ENCODE measurements at places on chromosomes 2 and 18.

DNA sequence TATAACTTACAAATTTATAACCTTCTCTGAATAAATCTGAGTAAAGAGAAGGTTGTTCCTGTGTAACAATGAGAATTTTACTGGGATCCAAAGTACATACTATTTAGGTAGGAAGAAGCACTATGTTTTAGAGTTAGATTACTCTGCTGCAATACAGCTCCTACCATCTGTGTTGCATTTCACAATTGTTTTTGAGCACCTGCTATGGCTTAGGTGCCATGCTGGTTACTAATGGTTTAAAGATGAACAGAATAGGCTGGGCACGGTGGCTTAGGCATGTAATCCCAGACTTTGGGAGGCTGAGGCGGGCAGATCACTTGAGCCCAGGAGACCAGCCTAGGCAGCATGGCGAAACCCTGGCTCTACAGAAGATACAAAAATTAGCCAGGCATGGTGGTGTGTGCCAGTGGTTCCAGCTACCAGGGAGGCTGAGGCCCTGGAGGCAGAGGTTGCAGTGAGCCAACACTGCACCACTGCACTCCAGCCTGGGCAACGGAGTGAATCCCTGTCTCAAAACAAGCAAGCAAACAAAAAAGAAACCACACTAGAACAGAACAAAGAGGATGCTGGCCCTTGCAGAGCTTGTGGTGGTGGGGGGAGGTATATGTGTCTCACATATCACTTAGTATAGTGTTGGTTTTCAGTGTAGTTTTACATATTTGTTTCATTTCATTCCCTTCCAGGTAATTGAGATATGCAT, 56.7 kb downstream of the SPTBN1 start:
- no peak for DNase-seq

- no peak for DNase-seq
Observed at GRCh38 chr2:205176546-205176945, 505.8 kb upstream of the NRP2 start.

DNA sequence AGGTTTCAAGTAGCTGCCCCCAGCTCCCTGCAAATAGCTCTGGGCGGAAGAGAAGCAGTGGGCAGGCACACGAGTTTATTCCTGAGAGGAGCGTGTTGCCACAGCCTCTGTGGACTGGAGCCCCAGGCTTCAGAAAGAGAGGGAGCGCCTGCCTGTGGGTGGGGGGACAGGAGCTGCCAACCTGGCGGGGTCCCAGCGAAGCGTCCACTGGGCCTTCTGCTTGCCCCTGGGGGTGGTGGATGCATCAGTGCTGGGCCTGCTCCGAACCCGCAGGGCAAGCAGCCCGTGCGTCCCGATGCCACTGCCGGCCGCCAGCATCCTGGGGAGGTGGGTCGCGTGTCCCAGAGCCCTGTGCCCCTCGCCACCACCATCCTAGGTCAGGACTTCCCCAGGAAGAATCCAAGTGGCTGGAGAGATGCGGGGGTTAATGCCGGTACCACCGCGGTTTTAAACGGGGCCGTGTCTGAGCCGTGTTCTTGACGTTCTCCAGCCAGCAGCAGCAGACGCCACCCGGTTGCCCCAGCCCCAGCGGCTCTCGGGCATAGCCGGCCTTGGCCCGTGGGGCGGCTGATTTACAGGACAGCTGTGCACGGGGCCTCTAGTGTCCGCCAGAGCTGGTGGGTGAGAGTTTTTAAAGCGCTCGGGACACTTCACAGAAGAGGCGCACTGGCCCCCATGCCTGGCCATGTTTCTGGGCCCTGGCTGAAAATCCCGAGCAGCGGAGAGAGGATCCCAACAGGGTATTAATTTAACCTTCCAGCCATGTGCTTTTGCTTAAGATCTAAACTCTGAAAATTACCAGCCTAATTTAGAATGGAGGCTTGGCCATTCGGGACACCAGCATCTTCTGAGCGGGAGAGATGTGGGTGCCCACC, 84.7 kb downstream of the NFATC1 start:
- no peak for DNase-seq

- DNase-seq = no peak
Observed at GRCh38 chr2:41216978-41217377, 765.1 kb upstream of the SLC8A1 start.

DNA sequence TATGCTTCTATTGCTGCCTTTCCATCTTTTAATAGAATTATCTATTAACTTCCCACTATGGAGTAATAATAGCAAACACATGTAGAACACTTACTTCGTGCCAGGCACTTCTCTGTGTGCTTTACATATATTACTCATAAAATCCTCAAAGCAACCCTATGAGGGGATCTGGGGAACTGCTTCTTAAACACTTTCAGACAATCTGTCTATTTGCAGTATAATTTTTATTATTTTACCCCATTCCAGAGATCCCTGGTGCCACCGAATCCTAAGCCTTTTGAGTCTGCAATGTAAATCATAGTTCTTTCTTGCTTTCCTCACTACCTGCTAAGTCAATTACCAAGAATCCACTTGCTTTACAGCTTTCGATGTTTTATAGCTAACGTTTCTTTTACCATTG, 25.6 kb upstream of the GCFC2 start:
- DNase-seq = no peak

GRCh38 chr2:7984693-7985353, 697.0 kb upstream of the ID2 start:
- no peak for DNase-seq

- no peak for DNase-seq
Observed at GRCh38 chr2:102392942-102393341, 30.0 kb upstream of the IL18RAP start.

DNA sequence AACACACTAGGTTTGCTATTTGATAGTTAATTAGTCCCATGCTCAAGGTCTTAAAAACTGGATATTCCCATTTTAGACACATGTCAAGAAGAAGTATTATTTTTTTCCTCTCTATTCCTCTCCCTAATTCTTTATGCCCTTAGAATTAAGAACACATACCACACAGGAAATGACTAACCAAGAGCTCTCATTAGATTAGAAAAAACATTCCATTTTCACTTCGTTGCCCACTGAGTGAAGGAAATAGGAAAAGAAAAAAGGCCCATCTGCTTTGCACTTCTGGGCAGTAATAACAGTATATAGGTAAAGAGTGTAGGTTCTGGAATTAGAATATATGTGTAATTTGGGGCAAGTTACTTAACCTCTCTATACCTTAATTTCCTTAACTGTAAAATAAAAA, 26.9 kb downstream of the ACADL start:
- DNase-seq = no peak

DNA sequence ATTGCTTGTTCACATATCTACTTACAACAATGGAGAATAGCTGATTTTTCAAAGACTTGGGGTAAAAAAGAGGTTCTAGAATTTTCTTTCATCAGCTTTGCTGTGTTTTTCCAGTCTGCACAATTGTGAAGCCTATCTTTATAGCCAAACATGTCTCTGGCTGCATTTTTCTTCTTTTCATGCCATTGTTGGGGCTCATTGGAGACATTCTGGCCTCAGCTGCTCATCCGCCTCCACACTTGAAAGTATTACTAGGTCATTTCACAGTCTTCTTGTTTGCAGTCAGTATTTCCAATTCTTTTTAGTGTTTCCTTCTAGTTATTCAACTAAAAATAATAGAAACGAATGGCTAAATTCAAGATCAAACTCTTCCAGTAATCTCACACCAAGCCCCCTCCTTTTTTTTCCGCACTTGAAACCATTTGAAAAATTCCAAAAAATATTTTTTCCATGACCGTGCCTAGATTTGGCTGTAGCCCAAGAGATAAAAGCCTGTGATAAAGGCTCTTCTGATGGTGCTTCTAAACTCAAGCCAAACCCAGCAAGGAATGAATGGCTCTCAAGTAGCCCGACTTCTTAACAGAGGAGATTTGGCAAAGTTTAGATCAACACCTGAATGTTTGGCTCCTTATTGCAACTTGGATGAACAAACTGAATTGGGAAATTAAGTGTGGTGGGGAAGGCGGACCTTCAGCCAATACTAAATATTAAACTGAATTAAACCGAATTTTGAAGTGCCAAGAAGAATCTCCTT, 103.4 kb downstream of the NRP2 start:
- DNase-seq = no peak
